Bladder microvascular endothelial cell (primary cell): ENCODE measurements at places on chromosomes 12 and 14. TPM values are rescaled to one million over a fixed set of nuclear protein-coding genes. Genes with fewer than 3 reads are reported as not detected.

Gene PRB4
- total RNA-seq, result not detected in 2 replicates

Gene LRP1
- total RNA-seq, result 3.2 and 4.6 TPM in 2 replicates

Gene CLEC12A
- total RNA-seq, result not detected in 2 replicates

Gene SDR9C7
- total RNA-seq, result not detected in 2 replicates

Gene ACSS3
- total RNA-seq, result 0.06 and 0.16 TPM in 2 replicates

Gene SH2B3
- total RNA-seq, result 37.6 and 56.8 TPM in 2 replicates

Gene KLRC3
- total RNA-seq, result not detected in 2 replicates

Gene KRT6C
- not detected in 2 replicates for total RNA-seq

Gene PPFIA2
- total RNA-seq, result not detected in 2 replicates

Gene GLIPR1L1
- not detected in 2 replicates for total RNA-seq

Gene SRSF9
- 173 and 175 TPM in 2 replicates for total RNA-seq

Gene KLHL33
- total RNA-seq, result under 0.01 TPM in 2 replicates

Gene ARHGAP9
- under 0.01 TPM in 1 of 2 replicates, not detected in the other for total RNA-seq

Gene CLEC2A
- not detected in 2 replicates for total RNA-seq

Gene TAS2R30
- 1.3 and 12.6 TPM in 2 replicates for total RNA-seq

Gene GARIN6
- not detected in 2 replicates for total RNA-seq

Gene PLA2G1B
- total RNA-seq, result not detected in 2 replicates

Gene APOF
- not detected in 2 replicates for total RNA-seq

Gene CHFR
- total RNA-seq, result 35.3 and 55.0 TPM in 2 replicates

Gene ZDHHC22
- total RNA-seq, result under 0.01 TPM in 1 of 2 replicates, not detected in the other

Gene DAO
- not detected in 2 replicates for total RNA-seq

Gene EXOC3L4
- not detected in 2 replicates for total RNA-seq

Gene RILPL2
- 3.2 and 7.6 TPM in 2 replicates for total RNA-seq

Gene TAS2R42
- total RNA-seq, result not detected in 2 replicates
